ENCODE measurements at places on chromosomes 3 and 15.

DNA sequence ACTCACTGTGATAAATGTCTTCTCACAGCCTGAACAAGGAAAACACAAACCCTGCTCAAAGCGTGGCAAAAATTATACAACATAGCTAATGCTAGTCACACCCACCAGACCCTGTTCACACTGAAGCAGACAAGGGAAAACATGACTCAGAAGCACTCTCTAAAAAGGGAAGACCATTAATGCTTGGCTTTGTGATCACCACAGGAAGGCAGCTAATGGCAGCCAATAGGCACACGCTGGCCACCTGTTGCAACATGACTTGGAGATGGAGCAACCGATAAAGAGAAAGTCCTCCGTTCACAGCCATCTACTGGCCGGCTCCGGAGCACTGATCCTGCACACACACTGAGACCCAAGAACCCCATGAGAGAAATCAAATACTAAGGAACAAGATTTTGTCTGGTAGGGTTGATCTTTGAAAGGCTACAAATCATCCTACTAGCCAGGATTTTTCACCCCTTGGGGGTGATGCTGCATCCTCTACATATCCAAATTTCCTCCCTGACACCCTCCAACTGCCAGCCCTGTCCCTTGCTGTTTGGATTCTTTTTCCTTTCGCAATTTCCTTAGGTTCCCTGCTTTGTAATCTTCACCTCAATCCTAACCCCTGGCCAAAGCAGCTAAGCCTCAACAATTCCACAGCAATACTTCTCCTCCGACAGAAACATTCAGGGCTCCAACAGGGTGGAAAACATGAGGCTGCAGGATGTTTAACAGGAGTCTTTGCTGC is 3.2 kb downstream of the ZXDC start:
- no peak for DNase-seq

GRCh38 chr3:148455098-148455497 is 242.6 kb upstream of the AGTR1 start:
- no peak for DNase-seq

DNA sequence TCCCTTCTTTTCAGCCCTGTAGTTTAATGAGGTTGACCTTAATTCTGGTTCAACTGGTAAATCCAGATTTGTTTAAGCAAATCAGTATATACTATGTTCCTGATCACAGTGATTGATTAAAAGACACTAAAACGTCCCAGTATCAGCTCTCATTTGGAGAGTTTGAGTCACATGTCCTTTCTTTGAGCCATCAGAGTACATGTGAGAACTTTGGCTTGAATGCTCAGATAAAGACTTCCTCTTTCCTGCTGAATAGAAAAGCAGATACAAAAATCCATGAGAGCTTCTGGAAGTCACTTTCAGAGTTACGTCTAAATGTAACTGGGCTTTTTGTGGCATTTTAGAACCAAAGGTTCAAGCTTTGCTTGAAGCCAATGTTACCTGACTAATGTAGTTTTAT is 341.8 kb upstream of the SATB1 start:
- no peak for DNase-seq

DNA sequence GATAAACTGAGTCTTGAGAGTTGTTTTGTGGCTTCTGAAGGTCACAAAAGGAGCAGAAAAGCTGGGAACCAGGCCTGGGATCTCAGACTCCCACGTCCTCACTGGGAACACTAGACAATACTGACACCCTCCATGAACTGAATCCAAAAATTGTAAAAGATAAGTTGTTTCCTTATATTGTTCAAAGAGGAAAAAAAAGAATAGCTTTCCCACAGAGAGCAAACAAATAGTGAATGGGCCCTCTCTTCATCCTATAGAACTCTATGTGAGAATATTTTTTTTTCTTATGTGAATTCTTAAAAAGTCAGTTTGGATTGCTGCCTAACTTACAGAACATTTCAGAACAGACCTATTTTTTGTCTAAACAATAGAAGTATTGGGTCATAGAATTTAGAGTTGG is 203.5 kb downstream of the MECOM start:
- no peak for DNase-seq

- DNase-seq = no peak
Observed at GRCh38 chr3:30750967-30751366, 143.5 kb downstream of the GADL1 start.

GRCh38 chr3:197183582-197183981 is 114.8 kb downstream of the DLG1 start:
- DNase-seq = no peak

DNA sequence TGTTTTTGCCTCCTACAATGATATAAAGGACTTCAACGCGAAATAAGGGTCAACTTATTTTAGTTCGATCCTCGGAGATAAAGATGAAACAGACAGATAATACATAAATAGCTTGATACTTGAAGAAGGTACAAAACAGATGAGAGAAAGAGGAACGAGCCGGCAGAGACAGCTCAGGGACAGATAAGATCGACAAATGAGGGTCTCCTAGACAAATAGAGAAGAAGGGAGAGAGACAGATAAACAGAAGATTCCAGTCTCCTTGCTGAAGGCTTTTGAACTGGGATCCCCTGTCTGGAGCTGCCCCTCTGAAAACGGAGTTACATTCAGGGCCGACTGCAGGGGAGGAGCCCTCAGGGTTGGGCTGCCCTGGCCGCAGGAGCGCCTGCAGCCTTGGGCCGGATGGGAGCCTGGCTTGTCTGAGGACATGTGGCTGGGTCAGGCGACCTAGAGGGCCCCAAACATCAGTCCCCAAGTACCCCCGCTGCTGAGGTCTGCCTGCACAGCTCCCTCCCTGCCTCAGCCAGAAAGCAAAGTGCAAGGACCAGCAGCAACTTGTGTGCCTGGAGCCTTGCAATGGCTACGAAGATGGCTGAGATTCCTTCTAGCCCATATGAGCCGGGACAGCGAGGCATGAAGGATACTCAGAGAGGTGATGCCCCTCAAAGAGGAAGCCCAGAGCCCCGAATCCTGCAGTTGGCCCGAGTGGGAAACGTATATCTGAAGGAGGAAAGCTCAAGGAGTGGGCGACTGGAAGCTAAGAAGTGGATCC is 926 bp upstream of the SKOR1 start:
- DNase-seq = no peak

DNA sequence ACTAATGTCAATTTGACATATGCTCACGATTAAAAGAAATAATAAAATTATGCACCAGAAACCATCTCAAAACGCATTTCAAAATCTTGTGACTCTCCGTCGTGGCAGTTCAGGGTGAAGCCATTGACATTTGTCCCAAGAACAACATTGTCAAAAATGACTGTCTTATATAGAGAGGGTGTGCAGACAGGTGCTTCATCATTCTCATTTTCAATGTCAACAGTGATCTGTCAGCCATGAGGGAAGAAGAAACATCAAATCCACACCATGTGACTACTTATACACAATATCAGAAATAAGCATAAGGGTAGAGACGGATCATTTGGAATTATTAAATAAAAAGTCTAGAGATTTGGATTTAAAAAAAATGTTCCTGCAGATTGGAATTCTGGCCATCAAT is 65.1 kb upstream of the C3orf49 start:
- no peak for DNase-seq

DNA sequence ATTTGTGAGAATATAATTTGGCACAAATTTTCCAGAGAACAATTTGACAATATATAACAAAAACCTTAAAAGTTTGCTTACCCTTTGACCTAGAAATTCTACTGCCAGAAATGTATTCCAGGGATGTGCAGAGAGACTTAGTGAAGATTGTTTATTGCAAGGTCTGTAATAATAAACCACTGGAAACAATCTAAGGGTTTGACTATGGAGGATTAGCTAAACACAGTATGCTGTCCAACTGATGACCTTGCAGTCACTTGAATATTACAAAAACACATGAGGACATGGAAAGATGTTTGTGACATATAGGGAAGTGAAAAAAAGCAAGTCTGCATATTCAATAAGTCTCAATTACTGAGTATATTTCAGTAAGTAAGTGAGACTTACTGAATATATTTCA is 48.1 kb upstream of the CDV3 start:
- no peak for DNase-seq

- DNase-seq = peak; percentile 3
Observed at GRCh38 chr3:183410280-183410679, 18.1 kb downstream of the MCF2L2 start.

- no peak for DNase-seq
Observed at GRCh38 chr3:118754406-118755252, 280.0 kb downstream of the IGSF11 start.

- no peak for DNase-seq
Observed at GRCh38 chr3:119225121-119225520, 15.6 kb downstream of the B4GALT4 start.

- DNase-seq = no peak
Observed at GRCh38 chr15:90419206-90419605, 31.2 kb downstream of the IQGAP1 start.

DNA sequence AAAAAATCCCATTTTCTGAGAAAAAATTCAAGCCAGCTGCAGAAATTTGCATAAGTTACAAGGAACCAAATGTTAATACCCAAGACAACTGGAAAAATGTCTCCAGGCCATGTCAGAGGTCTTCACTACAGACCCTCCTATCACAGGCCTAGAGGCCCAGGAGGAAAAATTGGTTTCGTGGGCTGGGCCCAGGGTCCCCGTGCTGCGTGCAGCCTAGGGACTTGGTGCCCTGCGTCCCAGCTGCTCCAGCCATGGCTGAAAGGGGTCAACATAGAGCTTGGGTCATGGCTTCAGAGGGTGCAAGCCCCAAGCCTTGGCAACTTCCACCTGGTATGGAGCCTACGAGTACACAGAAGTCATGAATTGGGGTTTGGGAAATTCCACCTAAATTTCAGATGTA is 78.0 kb downstream of the MYH15 start:
- DNase-seq = no peak

- DNase-seq = no peak
Observed at GRCh38 chr3:13268961-13269441, 151.1 kb downstream of the NUP210 start.

DNA sequence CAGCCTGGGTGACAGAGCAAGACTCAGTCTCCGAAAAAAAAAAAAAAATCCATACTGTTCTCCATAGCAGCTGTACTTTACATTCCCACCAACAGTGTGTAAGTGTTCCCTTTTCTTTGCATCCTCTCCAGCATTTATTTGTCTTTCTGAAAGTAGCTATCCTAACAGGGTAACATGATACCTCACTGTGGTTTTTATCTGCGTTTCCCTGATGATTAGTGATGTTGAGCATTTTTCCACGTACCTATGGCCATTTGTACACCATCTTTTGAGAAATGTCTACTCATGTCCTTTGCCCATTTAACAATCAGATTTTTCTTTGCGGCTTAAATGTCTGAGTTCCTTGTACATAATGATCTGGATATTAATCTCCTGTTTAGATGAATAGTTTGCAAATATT is 119.3 kb downstream of the RFX7 start:
- DNase-seq = no peak

DNA sequence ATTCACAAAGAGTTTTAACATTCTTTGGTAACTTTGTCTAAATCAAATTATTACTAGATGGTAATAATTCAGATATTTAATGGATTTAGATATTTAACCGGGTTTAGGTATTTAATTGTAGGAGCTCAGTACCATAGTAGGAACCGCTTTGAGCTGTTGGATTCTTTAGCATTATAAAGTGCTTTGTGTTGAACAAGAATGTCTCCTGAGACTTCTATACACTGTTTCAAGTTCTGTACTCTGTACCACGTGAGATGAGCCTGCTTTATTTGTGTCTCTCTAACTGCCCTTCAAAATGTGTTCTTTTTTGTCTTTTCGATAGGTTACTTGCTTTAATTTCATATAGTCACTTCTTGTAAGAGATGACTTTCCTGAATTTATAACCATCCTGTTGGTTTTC is 36.0 kb downstream of the ZFAND6 start:
- no peak for DNase-seq

DNA sequence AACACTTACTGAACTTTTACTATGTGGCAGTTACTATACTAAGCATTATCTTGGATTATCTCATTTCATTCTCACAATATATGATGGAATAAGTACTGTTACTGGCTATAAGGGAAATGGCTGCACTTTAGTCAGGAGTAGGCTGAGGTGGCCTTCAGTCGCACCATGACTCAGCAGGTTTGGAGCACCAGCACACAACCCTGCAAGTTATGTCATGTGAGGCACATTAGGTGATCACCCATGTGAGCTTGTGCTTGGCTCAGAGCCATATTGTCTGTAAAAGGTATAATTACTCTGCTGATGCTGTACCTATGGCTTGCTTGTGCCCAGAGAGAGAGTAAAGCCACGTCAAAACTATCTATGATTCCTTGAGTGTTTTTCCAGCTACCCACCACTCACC is 54.1 kb upstream of the TIPARP start:
- peak; percentile 55 for DNase-seq

GRCh38 chr3:50090984-50091383 is 2.3 kb downstream of the RBM5 start:
- DNase-seq = no peak

Measured in SHP77 (cell line).